ENCODE measurements at places on chromosomes 3 and 15.

- DNase-seq = no peak
Observed at GRCh38 chr3:25472153-25472552, 44.1 kb downstream of the RARB start.

DNA sequence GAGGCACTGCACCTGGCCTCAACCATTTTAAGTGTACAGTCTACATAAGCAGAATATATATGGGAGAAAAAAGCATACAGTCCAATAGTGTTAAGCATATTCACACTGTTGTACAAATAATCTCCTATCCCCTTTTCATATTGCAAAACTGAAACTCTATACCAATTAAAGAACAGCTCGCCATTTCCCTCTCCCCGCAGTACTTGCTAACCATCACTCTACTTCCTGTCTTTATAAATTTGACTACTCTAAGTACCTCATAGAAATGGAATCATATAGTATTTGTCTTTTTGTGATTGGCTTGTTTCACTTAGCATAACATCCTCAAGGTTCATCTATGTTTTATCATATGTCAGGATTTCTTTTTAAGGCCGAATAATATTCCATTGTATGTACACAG is 21.6 kb upstream of the TASOR start:
- DNase-seq = no peak

GRCh38 chr3:99969136-99969535 is 145.2 kb downstream of the FILIP1L start:
- DNase-seq = no peak

DNA sequence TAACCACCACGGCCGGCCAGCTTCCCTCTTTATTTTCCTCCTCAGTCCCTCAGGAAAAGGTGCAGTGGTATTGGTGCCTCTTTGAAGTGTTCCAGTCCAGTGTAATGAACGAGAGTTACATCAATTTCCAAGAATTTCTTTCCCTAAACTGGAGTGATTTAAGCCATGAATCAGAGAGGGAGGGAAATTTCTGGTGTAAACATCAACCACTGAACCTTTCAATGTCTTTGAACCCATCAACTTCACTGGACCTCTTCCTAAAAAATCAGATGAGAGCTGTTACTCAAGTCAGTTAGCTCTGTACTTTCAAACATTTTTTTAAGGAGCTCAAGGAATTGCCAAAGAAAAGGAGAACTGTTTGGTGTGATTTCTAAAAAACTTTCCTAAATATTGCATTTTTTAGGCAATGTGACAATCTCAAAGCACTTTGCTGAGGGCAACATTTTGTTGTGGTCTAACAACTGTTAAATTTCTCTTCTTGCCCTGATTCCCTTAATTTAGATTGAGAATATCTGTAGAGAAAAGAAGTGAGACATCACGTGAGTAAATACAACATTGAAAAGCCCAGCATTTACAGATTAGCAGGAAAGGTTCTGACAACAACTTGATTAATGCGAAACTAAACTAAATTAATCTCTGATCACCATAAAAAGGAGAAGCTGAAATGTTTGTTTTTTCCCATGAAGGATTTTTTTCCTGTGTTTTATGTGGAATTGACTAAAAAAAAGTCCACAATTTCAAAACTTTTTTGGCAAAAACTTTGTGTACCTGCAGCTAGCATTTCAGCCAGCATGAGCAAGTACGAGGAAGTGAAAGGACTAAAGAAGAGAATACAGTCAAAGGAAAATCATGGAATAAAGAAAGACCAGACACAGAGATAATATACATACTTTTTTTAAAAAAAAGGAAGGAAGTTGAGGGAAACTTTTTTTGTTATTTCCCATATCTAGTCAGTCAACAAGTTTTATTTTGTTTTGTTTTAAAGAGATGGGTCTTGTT is 9.1 kb upstream of the DAZL start:
- DNase-seq = no peak

GRCh38 chr3:126638790-126639189 is 16.1 kb downstream of the TXNRD3 start:
- no peak for DNase-seq

Data from endodermal cell (in vitro differentiated cells).